ENCODE measurements at places on chromosomes 13 and 19.

GRCh38 chr19:40191836-40192646 lies 815 bp downstream of the MAP3K10 start:
- DNase-seq, result no peak

DNA sequence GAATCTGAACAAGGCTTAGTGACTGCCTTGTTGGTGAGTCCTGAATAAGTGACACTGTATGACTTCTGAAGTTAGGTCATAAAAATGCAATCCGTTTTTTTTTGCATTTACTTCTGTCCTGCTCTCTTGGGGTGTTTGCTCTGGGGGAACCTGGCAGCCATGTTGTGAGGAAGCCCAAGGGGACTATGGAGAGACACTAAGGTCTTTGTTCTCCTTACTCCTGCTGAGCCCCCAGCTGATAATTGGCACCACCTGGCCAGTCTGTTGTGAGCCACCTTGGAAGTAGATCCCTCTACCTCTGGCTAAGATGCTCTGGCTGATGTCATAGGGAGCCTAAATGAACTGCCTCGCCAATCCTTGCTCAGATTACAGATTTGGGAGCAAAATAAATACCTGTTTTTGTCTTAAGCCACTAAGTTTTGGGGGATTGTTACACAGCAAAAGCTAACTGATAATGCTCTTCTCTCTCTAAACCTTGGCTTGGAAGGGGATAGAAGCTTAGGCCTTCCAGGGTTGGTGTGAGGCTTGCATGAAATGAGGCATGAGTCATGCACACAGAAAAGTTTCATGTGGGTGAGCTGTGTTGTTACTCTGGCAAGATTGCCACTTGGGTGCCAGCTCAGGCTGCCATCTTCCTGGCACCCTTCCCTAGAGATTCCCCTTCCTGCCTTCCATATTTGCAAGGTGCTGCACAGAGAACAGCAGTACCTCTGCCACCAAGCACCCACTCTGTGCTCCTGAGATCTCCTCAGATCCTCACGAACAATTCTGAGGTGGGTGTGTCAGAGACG lies 10.1 kb downstream of the TUBB4A start:
- DNase-seq, result no peak

DNA sequence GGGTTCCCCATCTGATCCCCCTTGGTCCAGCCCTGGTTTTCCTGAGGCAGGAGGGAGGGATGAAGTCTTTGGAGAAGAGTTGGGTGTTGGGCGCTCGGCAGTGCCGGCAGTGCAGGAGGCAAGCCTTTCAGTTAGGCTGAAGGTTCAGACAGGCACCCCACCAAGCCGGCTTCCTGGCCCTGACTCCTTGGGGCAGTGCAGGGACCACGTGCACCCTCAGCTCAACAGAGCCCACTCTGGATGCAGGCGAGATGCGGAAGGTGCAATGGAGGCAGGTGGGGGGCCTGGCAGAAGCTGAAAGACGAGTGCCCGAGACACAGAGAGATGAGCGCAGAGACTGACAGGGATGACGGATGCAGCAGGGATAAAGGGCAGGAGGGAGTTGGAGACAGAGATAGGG lies 11.1 kb downstream of the MAMSTR start:
- no peak for DNase-seq

GRCh38 chr19:50638600-50638999 lies 1.1 kb downstream of the SYT3 start:
- no peak for DNase-seq

DNA sequence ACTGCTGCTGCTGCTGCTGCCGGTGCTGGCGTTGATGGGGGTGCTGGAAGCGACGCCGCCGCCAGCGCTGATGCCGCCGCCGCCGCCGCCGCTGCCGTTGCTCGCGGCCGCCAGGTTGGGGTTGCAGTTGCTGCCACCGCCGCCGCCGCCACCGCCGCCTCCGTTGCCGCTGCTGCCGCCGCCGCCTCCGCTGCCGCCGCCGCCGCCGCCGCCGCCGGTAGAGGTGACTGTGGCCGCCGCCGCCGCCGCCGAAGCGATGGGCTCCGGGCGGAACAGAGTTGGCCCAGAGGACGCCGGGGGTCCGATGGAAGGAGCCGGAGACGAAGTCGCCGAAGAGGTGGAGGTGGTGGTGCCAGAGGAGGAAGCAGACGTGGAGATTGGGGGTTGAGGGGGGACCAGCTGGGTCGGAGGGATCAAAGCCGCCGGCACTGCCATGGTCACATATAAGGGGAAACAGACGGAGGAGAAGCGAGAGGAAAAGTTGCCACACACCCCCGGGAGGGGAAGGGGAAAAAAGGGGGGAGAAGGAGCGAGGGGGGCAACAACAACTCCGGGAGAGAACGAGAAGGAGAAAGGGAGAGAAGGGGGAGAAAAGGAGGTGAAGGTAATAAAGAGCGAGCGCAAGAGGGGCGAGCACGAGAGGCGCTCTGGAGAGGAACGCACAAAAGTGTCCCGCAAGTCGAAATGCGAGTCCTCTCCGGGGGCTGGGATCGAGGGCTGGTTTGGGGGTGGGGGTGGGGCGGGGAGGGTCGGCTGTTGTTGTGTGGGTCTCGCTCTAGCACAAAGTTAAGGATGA lies 471 bp downstream of the DACH1 start:
- no peak for DNase-seq

DNA sequence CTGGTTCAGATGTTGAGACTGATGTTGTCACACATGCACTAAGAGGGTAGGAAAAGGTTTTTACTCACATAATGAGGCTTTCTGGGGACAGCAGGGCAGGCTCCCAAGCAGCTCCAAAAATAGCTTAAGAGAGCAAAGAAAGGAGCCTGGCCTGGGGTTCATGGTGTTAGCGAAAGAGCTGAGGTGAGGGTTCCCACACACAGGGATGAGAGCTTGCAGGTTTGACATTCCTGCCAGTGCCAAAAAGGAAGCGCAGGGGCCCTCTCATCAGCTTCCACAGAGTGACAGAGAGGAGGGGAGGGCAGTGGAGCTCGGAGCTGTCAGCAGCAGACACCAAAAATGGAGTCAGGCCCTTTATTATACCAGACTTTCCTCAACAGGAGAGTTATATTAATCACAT lies 65.5 kb upstream of the FAM216B start:
- no peak for DNase-seq

All from HepG2 (cell line).